ENCODE measurements at places on chromosomes 2 and 18.
A peak's percentile ranks its signal among the peaks of the same experiment; 100 is the strongest.

DNA sequence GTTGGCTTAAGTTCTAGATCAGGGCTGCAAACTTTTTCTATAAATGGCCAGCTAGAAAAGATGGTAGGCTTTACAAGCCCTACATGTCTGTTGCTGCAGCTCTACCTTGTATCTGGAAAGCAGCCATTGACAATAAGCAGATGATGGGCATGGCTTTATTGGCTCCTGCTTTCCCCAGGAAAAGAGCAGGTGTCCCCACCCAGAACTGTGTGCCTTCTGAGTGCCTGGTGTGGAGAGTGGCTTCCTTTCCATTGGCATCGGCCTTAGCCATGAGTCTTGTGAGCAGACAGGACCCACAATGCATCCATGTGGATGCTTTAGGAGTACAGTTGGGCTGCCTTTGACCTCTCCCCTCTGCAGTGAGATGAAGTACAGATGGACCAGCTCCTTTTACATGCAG, 120.2 kb downstream of the CD8B2 start:
- no peak for DNase-seq

GRCh38 chr2:215529271-215529670, 93.4 kb upstream of the FN1 start:
- peak; percentile 45 for DNase-seq

DNA sequence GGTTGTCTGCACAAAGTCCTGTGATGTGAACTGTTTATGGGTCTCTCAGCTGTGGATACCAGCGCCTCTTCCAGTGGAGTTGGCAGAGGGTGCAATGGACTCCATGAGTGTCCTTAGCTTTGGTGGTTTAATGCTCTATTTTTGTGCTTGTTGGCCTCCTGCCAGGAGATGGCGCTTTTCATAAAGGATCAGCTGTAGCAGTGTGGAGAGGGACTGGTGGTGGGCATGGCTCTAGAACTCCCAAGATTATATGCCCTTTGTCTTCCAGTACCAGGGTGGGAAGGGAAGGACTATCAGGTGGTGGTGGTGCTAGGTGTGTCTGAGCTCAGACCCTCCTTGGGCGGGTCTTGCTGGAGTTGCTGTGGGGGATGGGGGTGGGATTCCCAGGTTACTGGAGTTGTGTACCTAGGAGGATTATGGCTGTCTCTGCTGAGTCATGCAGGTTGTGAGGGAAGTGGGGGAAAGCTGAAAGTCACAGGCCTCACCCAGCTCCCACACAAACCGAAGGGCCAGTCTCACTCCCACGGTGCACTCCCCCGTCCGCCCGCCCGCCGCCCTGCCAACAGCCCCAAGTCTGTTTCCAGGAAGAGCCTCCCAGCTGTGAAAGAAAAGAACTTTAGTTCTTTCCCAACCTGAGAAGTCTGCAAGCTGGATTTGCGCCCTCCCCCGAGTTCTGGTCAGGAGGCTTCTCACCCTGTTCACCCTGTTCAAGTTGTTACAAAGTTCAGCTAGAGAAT, 108.1 kb downstream of the MARCO start:
- peak; percentile 24 for DNase-seq

DNA sequence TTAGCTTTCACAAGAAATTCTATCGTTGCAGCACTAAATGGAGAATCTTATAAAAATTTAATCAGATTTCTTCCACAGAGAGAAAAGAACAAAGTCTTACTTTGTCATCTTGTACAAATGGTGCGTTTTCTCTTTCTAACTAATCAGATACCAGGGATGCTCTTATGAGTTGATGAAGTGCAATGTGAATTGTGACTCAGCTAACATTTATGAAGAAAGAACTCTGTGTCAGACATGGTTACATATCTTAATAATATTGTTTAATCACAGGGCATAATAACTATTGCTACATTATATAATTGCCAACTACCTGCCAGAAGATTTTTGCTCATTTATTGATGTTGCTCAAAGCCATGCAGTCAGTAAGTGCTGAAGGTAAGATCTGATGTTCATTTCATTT, 465.0 kb downstream of the CCDC85A start:
- no peak for DNase-seq

DNA sequence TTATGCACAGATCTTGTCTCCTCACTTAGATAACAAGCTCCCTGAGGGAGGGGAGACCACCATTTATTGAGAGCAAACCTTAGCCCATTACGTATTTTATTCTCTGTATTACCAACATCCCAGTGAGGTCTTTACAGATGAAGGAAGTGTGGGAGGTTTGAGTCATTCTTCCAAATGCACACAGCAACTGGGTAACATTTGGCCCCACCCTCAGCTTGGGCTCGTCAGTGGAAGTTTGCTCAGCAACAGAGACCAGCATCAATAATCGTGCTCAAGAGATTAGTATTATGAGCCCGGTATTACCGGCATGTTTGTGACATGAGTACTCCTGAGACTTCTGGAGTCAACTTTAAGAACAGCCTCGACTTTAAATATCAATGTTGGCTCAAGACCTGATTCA, 168.6 kb downstream of the ETAA1 start:
- DNase-seq: peak; percentile 69

DNA sequence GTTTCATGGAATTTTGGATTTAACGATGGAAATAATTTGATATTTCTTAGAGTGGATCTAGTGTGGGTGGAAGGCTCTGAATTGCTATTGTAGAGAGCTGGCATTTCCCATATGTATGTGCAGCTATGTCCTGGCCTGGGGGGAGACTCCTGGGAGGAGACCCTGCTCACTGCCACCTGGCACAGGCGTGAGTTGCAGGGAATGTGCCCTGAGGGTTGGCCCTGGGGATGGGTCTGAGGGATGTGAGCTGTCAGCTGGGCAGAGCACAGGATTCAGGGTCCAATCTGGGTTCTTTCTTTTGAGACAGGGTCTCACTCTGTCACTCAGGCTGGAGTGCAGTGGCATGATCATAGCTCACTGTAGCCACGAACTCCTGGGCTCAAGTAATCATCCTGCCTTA, 120.2 kb downstream of the CLIP4 start:
- DNase-seq: no peak

- no peak for DNase-seq
These were observed 692.6 kb downstream of the LRRTM4 start for GRCh38 chr2:76829374-76830234.

- no peak for DNase-seq
These were observed 125.3 kb downstream of the TCF4 start for GRCh38 chr18:55462652-55463051.

DNA sequence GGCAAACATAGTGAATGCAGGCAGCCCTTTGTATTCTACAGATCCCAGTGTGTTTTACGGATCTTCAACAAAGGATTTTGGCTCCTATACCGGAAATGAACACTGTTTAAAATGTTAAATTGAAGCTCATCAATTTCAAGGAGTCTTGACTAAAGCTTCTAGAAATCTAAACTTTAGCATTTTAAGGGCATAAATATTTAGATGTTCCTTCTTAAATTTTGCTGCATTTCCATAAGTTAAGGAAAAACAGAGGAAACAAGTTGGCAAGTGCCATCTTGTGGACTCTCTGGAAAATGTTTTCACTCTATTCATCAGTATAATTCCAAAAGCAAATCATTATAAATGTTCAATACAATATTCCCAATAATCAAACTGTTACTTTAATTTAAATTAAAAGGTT, 19.6 kb downstream of the CHN1 start:
- peak; percentile 31 for DNase-seq

DNA sequence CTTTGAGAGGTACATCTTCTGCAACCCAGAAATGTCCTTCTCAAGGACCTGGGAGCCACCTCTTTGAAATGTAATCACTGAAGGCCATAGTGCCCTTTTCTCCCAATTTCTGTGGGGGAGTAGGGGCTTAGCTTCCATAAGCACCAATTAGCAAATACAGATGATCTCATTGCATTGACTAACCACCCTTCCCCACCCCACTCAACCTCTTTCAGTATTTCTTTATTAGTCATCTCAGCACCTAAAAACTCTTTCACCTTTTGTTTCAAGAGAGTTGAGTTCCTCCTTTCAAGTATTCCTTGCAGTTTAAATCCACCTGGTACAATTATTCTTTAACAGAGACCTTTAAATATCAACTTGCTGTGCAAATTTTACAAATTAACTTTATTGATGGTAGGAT, 1011.8 kb upstream of the CDH2 start:
- peak; percentile 59 for DNase-seq

DNA sequence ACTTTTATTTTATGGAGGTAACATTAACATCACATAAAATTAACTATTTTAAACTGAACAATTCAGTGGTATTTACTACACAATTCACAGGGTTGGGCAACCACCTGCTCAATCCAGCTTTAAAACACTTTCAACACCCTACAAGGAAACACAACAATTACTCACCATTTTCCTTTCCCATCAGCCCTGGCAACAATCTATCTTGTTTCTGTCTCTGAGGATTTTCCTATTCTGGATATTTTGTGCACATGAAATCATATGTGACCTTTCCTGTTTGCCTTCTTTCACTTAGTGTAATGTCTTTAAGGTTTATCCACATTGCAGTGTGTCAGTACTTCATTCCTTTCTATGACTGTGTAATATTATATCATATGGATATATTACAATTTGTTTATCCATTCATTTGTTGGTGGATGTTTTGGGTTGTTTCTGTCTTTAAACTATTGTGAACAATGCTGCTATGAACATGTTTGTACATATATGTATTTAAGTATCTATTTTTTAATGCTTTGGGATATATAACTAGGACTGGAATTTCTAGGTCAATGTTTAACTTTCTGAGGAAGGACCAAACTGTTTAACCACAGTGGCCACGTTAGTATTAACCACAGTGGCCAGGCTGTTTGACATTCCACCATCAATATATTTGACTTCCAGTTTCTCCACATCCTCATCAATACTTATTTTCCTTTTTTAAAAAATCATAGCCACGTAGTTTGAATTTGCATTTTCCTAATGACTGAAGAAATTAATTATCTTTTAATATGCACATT, 72.4 kb upstream of the KIF5C start:
- DNase-seq: peak; percentile 58

GRCh38 chr2:28381225-28382180, 11.2 kb upstream of the FOSL2 start:
- DNase-seq: no peak

GRCh38 chr2:154457286-154457685, 241.2 kb upstream of the KCNJ3 start:
- peak; percentile 57 for DNase-seq

GRCh38 chr2:80247339-80247738, 57.2 kb downstream of the LRRTM1 start:
- DNase-seq: no peak
